NCI-H2081 treated with DMSO at 0.1 percent for 48 hours (cell line): ENCODE measurements at places on chromosomes 11 and 22.

GRCh38 chr22:45454275-45454674, 40.8 kb downstream of the RIBC2 start:
- no peak for DNase-seq

GRCh38 chr11:71580057-71581003, 2.3 kb downstream of the KRTAP5-11 start:
- peak; percentile 5 for DNase-seq

GRCh38 chr11:68065841-68066240, 27.0 kb downstream of the TCIRG1 start:
- DNase-seq = no peak

DNA sequence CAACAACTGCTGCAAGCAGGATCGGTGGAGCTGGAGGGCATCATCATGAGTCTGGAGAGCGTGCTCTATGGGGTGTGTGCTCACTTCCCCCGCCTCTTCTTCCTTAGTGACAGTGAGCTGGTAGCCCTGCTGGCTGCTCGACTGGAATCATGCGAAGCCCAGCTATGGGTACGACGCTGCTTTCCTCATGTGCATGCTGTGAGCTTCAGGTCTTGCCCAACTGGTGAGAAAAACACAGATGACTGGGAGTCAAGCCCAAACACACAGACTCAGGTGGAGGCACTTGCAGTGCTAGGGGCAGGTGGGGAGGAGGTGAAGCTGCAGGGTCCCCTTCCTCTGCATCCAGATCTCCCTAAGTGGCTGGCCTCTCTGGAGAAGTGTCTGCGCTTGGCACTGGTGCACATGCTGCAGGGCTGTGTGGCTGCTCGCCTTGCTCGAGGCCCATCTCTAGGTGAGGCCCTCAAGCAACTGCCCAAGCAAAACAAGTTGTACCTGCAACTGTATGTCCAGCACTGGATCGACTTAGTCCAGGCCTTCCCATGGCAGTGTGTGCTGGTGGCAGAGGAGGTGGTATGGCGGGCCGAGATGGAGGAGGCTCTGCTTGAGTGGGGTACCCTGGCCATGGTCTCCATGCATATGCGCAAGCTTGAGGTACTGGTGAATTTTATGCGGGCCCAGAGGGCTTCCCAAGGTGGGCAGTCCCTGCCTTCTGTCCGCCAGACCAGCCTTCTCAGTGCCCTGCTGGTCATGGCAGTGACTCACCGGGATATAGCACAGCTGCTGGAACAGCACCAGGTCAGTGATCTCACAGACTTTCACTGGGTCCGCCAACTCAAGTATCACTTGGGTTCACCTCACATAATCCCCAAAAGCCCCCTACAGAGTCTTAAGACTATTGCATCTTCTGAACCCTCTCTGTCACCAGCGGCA, 48.1 kb downstream of the DNHD1 start:
- no peak for DNase-seq

DNA sequence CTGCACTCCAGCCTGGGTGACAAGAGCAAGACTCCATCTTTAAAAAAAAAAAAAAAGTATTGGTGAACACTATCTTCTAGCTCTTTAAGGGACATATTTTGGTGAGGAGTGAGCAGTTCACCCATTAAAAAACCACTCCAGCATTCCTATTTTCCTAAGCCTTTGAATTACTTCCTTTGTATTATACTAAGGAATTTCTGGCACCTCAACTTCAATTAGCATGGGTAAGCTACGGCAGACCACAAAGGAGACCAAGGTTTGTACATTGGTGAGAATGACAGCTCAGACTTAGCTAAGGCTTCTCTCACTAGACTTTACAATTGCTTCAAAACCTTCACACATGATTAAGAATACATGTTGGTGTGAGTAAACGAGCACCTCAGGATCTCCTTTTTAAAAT, 57.0 kb upstream of the BIRC3 start:
- DNase-seq = no peak

GRCh38 chr22:42273855-42274451, 3.5 kb upstream of the TCF20 start:
- DNase-seq = no peak

GRCh38 chr11:64351136-64351631, 7.8 kb upstream of the RPS6KA4 start:
- no peak for DNase-seq

GRCh38 chr11:7514099-7514591, 346 bp downstream of the PPFIBP2 start:
- DNase-seq = no peak

- no peak for DNase-seq
Measured at GRCh38 chr11:111347723-111348115, 31.4 kb downstream of the POU2AF1 start.

GRCh38 chr11:115182282-115182955, 321.8 kb downstream of the CADM1 start:
- no peak for DNase-seq

DNA sequence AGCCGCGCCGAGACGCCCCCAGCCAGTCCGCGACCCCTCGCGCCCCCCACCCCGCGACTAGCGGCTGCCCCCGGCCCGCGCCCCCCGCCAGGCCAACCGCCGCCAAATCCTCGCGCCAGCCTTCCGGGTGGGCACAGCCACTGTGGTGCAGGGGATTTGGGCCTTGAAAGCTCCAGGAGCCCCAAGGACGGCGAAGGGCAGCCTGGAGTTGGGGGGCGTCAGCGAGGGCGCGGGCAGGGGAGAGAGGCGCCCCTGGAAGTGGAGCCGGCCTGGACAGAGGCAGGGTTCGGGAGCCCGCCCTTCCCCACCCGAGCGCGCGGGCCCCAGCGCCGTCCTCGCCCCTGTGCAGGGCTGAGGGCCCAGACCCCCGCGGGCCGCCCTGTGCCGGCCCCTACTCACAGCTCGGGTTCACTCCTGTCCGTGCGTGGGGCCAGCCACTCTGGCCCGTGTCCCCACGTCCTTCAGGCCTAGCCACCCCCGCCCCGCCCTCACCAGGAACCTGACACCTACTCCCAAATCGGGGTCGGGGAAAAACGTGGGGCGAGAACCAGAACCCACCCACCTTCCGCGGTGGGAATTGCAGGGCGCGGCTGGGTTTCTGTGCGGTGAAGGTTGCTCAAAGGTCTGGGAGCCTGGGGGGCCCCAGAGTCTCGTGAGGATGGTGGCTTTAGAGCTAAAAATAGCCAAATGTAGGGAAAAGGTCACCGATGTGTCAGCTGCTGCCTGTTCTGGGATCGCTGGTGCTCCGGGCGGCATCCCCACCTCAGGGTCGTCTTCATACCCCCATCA, at the start of gene CPT1B:
Gene CPT1B (minus strand): TSS at position 441 of the 789 bp plus-strand sequence. CDS start 512 bp downstream, outside the sequence.
- DNase-seq = no peak

DNA sequence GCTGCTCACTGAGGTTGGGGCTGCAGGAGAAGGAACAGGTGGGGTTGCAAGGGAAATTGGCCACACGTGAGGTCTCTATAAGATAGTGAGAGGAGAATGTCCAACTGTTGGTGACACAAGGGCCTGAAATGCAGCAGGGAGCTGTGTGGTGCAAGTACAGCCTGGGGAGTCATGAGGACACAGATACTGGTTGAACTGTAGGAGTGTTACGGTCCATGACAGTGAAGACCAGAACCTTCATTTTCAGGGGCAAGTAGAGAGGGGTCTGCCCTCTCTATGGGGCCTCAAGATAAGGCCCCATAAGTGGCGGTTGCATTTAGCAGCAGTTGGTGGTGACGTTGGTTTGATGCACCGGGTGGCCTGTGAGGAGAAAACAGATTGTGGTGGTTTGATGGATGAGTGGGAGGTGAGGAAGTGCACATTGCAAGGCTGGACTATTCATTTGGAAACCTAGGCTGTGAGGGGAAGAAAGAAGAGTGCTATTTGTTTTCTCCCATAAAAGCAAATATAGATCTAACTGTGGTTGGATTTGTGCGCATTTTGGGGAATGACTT, 39.4 kb downstream of the MICAL2 start:
- no peak for DNase-seq

DNA sequence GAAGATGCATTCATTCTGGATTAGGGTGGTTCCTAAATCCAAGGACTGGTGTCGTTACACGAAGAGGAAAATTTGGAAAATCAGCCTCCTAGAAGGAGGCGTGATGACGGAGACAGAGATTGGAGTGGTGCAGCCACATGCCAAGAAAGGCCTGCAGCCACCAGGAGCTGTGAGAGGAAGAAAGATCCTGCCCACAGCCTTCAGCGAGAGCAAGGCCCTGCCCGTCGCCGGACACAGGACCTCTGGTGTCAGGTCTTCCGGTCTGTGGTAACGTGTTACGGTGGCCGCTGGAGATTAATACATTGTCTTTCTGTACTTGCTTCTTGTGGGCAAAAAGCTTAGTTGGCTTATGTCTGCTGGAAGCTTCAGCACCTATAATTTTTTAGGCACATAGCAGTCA, 1045.8 kb downstream of the BRD1 start:
- no peak for DNase-seq

- no peak for DNase-seq
Measured at GRCh38 chr11:134665571-134666270, 253.7 kb upstream of the B3GAT1 start.
